Stromal cell of bone marrow (primary cell): ENCODE measurements at places on chromosomes 11 and 22.

GRCh38 chr11:95922536-95923438 is 1.1 kb downstream of the MTMR2 start:
- DNase-seq = no peak

DNA sequence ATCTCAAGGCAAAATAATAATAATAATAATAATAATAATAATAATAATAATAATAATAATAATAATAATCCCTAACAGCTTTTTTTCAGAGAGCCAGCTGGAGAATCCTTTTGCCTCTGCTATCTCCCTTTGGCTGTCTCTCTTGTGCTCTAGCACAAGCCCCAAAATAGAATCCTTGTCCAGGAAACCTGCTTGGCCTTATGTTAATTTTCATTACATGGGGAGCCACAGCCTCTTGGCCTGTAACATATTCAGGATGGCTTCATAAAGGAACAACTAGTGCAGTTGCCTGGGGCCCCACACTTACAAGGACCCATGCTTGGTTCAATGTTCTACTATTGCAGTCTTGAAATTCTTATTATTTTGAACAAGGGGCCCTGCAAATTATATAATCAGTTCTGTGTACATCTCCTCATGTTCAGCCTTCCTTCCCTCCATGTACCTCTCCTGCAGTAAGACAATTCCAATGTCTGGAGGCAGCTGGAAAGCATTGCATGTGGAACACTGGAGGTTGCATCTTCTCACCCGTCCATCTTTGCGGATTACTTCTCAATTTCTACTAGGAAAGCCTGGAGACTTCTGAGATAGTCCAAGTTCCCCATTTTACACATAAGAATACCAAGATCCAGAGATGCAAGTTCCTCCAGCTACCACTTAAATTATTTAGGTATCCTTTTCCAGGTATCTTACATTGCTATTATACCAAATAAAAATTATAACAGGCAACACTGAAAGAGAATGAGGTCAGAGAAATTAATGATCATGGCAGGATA is 37.8 kb upstream of the SORL1 start:
- no peak for DNase-seq

DNA sequence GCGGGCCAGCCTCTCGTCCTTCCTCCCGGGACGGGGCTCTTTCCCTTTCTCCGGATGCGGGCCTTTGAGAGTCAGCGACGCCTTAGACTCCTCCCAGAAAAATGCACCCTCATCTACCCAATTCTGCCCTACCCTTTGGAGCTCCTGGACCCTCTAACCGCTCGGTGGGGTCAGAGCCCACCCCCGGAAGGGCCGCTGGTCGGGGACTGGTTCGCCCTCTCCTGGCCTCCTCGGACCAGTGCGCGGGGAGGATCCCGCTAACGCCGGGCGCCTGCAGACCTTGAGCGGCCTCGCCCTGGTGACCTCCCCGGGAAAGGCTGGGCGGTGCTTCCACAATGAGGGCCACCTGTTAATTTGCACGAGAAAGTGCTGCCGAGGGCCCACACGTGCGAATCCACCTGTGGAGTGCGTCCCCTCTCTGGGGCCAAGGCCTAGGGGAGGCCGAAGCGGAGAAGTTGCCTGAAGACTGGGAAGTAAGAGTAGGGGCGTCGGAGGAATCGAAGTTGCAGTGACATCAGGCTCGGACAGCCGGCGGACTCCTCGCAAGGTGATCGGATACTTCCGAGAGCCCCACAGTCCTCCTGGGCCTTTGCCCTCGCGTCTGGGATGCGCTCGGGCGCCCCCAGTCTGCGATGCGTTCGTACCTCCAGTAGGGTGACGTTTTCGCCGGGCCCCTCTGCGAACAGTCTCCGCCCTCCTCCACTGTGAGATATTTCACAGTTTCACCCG is 61.5 kb downstream of the ENDOD1 start:
- peak; percentile 82 for DNase-seq

DNA sequence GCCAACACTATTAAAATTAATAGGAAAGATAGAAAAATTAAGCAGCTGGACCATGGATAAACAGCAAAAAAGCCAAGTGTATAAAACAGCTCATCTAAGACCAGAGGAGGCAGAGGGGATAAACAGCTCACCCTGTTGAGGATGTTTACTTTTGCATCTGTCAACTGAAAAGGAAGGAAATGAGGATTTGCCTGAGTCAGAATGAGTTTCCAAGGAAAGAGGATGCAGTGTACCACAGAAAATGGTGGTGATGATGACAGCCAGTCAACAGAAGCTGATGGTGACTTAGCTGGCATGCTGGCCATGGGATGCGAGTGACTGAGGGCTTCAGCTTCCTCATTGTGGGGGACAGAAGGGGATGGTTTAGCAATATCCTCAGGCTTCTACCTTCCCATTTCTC is 183.5 kb downstream of the KIRREL3 start:
- peak; percentile 6 for DNase-seq

DNA sequence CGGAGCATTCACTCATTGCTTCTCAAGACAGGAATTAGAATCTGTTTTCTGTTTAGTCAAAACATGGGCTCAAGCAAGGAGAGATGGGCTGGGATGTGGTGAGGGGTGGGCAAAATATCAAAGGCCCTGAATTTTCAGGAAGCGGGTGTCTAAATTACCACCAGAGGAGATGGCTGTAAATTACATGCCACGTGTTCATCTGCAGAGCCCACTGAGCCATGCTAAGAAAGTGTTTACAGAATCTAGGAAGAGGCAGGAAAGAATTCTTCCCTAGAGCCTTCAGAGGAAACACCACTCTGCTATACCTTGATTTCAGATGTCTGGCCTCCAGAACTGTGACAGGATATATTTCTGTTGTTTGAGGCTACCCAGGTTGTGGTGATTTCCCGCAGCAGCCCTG is 46.1 kb downstream of the CLMP start:
- DNase-seq = no peak

GRCh38 chr11:20360650-20361049 is 2.9 kb upstream of the HTATIP2 start:
- DNase-seq = peak; percentile 25

DNA sequence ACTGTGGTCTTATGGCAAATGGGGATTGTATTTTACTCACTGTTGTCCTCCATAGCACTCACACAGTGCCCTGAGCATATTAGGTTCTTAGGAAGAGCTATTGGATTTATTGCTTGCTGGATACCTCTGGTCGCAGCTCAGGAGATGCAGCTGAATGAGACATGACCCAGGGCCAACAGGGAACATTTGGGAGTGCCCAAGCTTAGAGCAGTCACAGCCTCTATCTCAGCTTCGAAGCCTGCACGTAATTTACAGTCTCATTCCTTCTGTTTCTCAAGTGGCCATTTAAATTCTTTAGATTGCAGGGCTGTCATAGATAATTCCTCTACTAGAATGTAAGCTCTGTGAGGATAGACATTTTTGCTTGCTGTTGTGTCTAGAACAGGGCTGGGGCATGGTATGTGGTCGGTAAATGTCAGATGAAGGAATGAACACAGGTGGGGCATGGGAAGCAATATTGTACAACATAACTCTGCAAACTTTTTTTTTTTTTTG is 192.8 kb downstream of the GRIK4 start:
- no peak for DNase-seq

GRCh38 chr11:67195971-67196456 is 70.3 kb upstream of the GRK2 start:
- peak; percentile 62 for DNase-seq

DNA sequence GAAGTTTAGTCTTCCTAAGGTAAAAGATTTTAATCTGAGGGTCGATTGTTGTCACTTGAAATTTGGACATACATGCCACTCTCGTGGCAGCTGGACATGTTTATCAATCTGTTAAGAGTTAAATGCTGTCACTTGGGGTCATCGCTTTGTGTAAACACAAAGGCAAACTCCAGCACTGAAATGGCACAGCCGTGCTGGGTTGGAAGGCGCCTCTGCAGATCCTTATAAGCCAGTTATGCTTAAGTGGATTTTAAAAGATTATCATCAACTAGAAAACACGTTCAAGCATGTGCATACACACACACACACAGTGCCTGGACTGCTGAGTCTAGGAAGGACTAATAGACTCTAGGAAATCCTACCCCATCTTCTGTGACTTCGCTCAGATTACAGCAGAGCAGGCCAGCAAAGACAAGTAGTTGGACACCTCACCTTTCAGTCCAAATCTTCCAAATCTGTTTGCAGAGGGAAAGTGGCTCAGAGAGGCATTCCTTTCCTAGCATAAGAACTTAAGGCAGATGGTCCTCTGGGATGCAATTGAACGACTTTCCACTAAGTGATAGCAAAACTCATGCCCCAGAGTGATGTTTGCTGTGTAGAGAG is 83.7 kb downstream of the CACNG2 start:
- DNase-seq = no peak

- DNase-seq = peak; percentile 2
Observed at GRCh38 chr11:84626256-84626655, 1000.9 kb downstream of the DLG2 start.

- DNase-seq = no peak
Observed at GRCh38 chr11:113177671-113178070, 136.7 kb upstream of the TTC12 start.

- no peak for DNase-seq
Observed at GRCh38 chr11:8354622-8355415, 91.1 kb upstream of the LMO1 start.

GRCh38 chr11:6468712-6469495 is 4.8 kb downstream of the TRIM3 start:
- DNase-seq = no peak

GRCh38 chr11:6393989-6394670 is 3.9 kb downstream of the SMPD1 start:
- DNase-seq = no peak

DNA sequence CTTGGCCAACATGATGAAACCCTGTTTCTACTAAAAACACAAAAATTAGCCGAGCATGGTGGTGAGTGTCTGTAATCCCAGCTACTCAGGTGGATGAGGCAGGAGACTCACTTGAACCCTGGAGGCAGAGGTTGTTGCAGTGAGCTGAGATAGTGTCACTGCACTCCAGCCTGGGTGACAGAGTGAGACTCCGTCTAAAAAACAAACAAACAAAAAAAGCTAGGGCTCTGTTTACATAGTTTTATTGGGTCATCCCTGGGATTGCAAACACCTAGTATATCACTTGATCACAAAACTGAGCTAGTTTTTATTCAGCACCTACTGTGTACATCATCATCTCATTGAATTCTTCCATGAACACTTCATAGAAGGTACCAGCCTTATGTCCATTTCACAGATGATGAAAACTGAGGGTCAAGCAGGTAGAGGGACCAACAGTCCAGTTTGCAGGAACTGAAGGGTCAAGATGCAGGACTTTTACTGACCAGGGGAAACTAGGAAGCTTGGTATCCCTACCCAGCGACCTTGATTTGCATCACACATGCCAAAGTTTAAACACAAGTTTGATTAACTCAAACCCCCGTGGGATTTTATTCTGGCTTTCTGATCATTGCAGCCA is 9.2 kb upstream of the MRTFA start:
- no peak for DNase-seq

DNA sequence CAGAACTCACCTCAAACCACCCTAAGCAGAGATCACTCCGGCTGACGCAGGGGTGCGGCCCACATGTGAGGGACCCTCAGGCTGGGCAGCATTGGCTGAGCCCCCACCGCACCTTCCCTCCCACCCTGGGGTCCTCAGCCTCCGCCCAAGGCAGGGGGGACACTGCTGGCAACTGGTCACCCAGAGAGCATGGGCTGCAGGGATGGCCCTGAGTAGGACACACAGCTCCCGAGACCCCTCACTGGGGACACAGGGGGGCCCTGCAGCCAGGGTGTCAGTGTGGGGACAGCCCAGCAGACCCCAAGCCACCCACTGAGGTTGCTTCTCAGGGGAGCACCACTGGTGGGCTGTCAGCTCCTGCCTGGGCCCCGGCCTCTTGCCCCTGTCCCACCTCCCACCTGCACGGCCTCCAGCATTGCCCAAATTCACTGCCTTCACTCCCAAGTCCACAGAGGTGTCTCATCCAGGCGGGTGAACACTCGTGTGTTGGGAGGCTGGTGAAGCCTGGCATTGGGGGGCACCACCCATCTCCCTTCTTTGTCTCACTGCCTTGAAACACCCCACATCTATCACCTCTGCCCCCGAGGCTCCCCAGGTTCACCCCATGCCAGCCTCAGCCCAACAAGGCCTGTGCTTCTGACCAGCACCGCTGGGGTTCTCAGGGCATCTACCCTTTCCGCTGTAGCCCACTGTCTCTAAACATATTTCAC is 4.7 kb downstream of the C11orf21 start:
- DNase-seq = no peak

DNA sequence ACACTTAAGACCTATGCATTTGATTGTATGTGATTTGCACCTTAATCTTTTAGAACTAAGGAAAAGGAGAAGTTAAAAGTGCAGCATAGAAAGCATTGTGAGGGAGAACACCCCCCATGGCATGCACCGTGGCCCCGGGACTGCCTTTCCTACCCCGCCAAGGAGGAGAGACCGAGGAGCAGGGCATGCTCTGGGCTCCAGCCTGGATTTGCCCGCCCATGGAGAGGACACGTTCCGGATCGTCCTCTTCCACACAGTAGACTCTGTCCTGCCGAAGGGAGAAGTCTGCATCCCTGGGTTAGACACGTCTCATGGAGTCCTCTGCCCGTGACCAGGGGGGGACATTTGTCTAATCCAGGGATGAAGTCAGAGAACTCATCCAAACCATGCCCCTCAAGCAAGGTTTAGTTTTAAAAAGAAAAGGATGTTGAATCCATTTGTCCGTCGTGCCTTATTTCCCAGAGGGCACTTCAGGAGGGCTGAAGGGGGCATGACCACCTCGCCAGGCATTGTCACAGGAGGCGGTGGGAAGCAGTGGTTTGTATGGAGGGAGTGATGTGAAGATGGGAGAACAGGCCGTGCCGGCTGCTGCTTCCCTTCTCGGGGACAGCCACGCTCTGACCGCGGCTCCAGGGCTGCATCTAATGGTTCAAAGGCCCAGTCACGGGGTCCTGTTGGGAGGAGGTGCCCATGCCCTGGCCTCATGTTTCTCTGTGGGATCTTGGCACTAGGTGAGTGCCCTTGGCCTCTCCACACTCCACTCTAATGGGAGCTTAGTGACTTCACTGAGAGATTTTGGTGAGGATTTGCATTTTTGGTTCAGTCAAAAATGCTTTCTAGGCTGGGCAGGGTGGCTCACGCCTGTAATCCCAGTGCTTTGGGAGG is 66.2 kb upstream of the GAL start:
- DNase-seq = no peak

DNA sequence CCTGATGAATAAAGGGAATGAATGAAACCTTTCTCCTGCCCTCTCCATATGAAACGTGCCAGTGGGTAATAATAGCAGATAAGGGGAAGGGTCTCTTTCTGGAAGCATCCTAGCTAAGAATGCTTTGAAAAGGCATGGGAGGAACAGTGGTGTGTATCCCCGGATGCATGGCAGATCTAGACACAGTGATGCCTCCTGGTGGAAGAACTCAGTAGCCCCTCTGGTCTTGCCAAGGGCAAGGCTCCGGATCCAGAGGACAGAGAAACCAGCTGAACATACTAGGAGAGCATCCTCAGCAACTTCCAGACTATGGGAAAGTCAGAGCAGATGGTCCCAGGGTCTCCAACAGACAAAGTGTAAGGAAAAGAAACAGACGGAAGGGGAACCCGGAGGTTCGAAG is 6.4 kb downstream of the BAIAP2L2 start:
- DNase-seq = no peak
